ENCODE measurements at places on chromosomes 7 and 10.

GRCh38 chr10:63214571-63214970 lies 81.4 kb downstream of the NRBF2 start:
- DNase-seq, result no peak

DNA sequence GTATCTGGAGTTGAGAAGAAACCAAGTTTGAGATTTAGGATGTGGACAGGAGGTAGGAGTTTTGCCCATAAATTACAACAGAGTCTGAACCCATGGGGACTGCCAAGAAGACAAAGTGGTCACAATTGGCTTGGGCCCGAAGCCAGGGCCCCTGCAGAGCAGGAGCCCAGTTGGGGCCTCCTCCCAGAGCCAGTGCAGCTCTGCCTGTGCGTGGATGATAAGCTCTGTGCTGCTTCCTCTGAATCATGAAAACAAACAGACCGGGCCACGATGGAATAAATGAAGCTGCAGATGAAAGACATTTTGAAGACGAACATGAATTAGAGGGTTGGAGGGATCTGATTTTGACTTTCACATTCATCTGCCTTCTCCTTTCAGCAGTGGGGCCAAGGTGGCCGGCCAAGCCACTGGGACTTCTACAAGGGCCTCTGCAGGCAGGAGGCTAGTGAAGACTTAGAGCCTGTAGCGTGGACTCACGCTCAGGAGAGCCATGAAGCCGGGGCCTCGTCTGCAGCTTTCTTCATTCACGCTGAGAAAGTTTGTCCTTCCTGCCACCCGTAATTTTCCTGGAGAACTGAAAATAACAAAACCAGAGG lies 156.8 kb upstream of the LYZL1 start:
- no peak for DNase-seq

DNA sequence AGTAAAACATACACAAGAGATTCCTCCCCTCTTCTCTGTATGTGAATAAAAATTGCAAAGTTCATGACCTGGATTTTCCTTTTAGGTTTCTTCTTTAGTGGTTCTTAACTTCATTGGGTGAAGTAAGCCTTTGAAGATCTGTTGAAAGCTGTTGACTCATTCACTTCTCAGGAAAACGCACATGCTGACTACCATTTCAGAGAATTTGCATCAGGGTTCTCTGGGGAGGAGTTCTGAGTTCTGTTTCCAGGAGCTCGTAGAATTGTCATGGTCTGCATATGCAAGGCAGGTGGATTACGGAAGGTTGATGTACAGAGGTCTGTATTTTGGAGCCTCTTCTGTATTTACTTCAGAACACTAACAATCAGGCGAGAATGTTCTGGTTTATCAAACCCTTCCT lies 962 bp upstream of the SLC26A4 start:
- DNase-seq, result peak; percentile 73

GRCh38 chr7:156374335-156374734 lies 266.2 kb upstream of the RNF32 start:
- DNase-seq, result no peak

GRCh38 chr7:134480202-134480601 lies 21.3 kb upstream of the AKR1B1 start:
- no peak for DNase-seq

GRCh38 chr7:90579181-90579688 lies 16.9 kb upstream of the CDK14 start:
- DNase-seq, result peak; percentile 78

DNA sequence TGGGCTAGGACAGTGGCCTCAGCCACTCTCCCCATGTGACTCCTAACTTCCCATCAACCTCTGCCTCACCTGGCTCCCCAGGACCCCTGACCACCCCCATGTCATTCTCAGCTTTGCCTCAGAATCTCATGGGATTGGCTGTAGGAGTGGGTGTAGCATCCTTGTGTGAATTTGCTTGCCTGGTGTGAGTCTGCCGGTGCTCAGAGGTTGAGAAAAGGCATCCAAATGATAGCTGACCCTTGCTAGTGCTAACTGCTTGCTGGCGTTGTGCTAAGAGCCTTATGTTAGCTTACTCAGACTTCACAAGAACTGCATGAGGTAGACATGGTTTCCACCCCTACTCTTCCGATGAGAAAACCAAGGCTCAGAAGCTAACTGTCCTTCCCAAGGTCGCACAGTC lies 74.2 kb downstream of the COL13A1 start:
- no peak for DNase-seq

GRCh38 chr7:30911561-30911969 lies at the start of gene AQP1:
Gene AQP1, plus strand, starts transcription at chr7:30911853. Its CDS starts 57 bp downstream, at chr7:30911910.
- no peak for DNase-seq

GRCh38 chr10:71334221-71334791 lies 15.2 kb downstream of the SLC29A3 start:
- DNase-seq, result no peak

DNA sequence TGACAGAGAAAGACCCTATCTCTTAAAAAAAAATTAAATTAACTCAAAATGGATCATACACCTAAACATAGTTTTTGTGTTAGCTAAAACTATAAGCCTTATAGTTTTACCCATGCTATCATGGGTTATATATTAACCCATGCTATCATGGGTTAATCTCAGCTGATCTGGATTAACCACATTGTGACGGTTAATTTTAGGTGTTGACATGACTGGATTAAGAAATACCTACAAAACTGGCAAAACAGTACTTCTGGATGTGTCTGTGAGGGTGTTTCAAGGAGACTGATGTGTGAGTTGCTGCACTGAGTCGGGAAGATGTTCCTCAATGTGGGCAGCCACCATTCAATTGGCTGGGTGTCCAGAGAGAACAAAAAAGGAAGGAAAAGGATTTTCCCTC lies 44.3 kb upstream of the FXYD4 start:
- DNase-seq, result no peak

GRCh38 chr7:31110331-31111108 lies 58.4 kb downstream of the ADCYAP1R1 start:
- no peak for DNase-seq

DNA sequence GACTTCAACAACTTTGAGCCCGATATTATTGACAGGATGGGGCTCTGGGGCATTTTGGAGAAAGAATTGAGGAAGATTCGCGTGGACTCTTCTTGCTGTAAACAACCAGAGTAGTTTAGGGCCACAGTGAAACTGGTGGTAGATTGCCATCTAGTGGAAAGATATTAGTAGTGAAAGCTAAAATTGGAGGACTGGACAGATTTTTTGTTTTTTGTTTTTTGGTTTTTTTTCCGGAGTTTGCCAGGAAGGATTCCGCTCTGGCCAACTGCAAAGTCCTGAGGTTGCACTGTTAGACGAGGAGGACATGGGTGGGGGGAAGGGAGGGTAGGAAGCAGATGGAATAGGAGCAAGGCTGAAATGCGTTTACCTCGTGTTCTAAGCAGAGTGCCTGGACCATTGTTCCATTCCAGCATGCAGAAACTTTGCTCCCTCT lies 11.7 kb downstream of the NOBOX start:
- DNase-seq, result no peak

- DNase-seq, result no peak
These were observed 135.3 kb downstream of the ADARB2 start for GRCh38 chr10:1602037-1602484.

GRCh38 chr10:44334621-44335184 lies 50.2 kb downstream of the CXCL12 start:
- peak; percentile 44 for DNase-seq

DNA sequence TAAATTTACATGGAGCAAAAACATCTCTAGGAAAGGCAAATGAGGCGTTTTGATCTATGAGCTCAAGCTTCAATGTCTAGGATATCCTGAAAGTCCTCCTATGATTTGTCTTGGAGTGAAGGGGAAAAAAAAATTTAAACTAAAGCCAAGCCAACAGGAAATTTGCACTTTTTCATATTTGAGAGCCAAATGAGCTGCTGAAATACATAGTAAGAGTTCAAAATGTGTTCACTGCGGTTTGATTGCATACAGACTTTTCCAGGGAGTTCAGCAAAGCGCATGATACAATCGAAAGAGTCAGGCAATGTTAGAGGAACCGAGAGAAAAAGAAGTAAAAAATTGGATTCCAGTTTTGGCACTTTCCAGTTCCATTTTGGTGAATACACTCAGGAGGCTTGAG lies 633.4 kb upstream of the MGMT start:
- DNase-seq, result no peak

DNA sequence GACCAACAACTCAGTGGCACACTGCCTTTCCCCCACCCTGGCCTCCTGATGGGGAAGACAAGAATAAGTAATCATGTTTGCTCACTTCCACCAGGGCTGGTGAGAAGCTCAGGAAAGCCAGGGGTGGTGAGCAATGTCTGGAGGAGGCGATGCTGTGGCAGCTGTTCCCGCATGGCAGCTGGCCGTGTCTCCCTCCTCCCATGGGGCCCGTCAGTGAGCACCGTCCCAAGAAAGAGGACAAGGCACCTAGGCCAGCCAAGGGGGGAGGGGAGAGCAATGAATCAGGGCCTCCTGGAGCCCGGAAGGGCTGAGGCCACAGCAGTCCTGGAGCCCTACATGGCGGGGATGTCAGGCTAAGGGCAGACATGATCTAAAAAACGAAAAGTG lies 69.2 kb upstream of the INSIG1 start:
- no peak for DNase-seq

GRCh38 chr7:142791502-142791901 lies 20.7 kb downstream of the PRSS2 start:
- no peak for DNase-seq

DNA sequence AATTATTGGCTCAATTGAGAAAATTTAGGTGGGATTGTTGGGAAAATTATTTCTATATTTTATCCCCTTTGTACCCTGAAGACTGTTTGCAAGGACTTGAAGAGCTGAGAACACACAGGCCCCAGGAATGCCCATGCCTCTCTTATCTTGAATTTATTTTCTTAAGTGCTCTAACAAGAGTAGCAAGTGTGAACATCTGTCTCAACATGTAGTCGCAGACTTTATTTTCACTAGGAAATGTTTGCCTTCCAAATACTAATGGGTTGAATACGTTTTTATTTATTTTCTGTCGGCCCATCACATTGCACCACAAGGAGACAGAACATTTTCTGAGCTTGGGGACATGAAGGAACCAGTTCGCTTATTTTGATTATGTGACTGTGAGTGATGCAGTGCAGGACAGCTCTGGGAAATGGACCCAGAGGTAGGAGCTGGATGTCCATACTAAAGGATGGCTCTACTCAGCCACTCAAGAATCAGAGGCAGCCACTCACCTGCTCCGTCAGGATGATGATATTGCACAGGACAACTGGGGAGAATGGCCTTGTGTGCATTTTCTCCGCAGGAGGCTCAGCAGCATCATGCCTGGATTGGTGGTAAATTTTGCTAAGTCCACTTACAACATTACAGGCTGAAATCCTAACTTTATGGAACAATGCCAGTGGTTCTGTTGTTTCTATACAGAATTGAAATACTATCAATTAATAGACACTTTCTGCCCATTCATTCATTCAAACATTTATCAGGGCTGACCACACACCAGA lies 332.7 kb downstream of the FGFR2 start:
- no peak for DNase-seq

DNA sequence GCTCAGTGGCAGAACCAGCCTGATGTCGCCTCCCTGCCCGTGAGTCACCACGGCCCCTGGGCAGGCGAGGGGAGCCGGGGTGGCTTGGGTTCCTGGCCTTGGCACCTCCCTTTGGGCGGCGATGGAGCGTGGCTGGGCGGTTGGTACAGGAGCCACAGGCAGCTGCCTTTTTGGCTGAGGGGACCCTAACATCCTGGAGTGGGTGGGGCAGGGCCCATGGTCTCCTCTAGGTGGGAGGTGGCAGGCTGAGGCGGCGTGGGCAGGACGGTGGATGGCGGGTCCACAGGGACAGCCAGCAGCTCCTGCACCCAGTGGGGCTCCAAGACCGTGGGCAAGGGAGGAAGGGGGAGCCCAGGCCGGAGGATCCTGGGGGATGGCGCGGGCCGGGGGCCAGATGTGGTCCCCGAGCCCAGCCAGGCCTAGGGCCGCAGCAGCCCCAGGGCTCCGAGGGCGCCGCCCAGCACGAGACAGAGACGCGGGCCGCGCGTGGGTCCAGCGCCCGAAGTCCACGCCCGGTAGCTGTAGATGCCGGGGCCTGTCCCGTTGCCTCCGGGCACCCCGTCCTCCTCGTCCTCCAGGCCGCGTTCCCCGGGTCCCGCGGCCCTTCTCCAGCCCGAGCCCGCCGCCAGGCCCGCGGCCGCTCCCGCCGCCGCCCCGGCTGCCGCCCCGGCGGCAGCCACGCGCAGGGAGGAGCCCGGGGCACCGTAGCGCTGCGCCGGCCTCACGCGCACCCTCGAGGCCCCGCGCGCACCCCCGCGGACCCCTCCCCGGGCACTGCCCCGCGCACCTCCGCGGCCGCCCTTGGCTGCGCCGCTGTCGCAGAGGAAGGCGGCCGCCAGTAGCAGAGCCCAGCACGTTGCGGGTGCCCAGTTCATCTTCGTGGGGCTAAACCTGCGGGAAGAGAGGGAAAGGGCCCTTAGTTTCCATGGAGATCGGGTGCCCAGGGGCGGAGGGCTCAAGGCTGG lies 1.3 kb downstream of the SPRN start:
- no peak for DNase-seq

- no peak for DNase-seq
These were observed 67.0 kb downstream of the CDK6 start for GRCh38 chr7:92769394-92769699.

DNA sequence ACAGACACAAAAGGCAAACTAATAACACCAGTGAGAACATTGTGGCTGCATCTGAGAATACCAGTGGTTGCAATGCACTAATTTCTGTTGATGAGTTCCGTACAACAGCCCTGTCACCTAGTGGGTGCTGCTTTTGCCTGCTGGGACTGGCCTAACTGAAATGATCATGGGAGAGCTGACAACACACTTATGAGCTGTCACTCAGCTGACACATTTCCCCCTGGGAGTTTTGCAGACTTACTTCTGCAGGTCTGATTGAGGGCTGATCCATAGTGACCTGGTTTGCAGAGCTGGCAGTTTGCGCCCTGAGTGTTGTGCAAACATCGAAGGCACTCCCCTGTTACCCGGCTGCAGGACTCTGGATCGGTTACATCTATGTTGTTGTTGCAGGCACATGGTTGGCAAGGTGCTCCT lies 60.6 kb upstream of the LAMB1 start:
- no peak for DNase-seq

GRCh38 chr10:130638991-130639390 lies 502.8 kb downstream of the GLRX3 start:
- no peak for DNase-seq

DNA sequence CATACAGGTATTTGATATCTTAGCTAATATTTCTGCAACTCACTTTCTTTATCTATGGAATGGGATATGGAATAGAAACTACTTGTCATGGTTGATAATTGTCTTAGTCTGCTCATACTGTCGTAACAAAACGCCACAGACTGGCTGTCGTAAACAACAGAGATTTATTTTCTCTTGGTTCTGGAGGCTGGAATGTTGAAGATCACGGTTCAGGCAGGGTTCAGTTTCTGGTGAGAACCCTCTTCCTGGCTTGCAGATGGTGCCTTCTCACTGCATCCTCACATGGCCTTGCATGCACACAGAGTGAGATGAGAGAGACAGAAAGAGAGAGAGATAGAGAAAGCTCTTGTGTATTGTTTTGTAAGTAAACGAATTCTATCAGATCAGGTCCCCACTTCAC lies 332.7 kb upstream of the MAGI2 start:
- no peak for DNase-seq

All from non-pigmented ciliary epithelial cell (primary cell).